ENCODE measurements at places on chromosomes 13 and 19.

- no peak for DNase-seq
Measured at GRCh38 chr19:4064496-4065260, 2.0 kb downstream of the ZBTB7A start.

DNA sequence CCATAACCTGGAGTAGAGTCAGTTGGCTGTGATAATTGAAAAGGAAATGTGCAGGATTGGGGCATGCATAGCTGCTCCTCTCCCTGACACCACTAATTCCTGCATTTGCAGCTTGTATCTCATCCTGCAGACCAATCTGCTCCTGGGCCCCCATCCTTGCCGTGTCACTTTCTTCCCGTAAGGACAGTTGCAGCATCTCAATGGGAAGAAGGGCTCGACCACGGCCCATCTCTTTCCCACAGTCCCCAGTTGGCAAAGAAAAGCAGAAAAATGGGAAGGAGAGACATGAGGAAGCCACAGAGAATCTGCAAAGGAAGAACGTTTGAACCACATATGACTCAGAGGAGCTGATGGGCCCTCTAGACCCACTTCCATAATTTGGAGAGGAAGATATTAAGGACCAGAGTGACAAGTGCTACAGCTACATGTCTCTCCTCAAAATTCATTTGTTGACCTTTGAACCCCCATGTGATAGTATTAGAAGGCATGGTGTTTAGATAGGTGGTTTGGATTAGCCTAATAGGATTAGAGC lies 1.8 kb upstream of the SIGLEC12 start:
- no peak for DNase-seq

GRCh38 chr13:71055644-71056043 lies 811.4 kb downstream of the DACH1 start:
- no peak for DNase-seq

GRCh38 chr13:106470576-106470975 lies 64.9 kb downstream of the EFNB2 start:
- DNase-seq, result no peak

DNA sequence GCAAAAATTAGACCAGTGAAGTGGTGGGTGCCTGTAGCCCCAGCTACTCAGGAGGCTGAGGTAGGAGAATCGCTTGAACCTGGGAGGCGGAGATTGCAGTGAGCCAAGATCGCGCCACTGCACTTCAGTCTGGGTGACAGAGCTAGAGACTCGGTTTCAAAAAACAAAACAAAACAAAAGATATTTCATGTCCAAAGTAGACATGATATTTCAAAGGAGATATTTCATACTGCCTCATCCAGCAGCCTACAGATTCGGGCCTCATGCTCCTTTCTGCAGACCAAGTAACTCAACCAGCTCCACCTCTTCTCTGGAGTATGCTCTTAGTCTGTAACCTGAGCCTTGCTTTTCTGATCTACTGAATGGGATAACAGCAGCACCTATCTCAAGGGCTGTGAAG lies 15.0 kb downstream of the ZC3H4 start:
- DNase-seq, result no peak

DNA sequence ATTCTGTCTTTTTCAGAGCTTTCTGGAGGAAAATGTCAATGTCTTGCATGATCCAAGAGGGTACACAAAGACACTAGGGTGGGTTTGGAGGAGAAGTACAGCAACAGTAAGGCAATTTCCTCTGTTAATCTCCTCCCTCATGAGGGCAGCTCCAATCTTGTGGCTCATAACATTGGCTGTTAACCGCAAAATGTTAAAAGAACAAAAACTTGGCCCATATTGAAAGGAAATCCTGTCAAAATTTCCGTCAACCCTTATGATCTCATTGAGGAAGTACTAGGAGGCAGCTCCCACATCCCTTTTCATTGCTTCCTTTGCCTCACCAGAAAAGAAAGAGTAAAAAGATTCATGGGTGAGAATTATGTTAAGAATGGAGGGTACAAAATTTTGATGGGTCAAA lies 11.6 kb downstream of the OXGR1 start:
- no peak for DNase-seq

GRCh38 chr19:23527797-23528196 lies 132.5 kb upstream of the ZNF91 start:
- DNase-seq, result no peak

DNA sequence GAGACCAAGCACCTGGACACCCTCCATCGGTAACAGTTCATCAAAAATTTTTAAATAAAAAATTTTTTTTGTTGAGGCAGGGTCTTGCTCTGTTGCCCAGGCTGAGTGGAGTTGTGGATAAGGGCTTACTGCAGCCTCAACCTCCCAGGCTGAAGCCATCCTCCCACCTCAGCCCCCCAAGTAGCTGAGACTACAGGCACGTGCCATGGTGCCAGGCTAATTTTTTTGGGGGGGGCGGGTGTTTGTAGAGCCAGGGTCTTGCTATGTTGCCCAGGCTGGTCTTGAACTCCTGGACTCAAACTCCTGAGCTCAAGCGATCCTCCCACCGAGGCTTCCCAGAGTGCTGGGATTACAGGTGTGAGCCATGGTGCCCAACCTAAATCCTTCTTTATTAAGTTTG lies 4.7 kb downstream of the LGALS7B start:
- no peak for DNase-seq

GRCh38 chr13:94674609-94675348 lies 37.6 kb downstream of the SOX21 start:
- DNase-seq, result peak; percentile 24

DNA sequence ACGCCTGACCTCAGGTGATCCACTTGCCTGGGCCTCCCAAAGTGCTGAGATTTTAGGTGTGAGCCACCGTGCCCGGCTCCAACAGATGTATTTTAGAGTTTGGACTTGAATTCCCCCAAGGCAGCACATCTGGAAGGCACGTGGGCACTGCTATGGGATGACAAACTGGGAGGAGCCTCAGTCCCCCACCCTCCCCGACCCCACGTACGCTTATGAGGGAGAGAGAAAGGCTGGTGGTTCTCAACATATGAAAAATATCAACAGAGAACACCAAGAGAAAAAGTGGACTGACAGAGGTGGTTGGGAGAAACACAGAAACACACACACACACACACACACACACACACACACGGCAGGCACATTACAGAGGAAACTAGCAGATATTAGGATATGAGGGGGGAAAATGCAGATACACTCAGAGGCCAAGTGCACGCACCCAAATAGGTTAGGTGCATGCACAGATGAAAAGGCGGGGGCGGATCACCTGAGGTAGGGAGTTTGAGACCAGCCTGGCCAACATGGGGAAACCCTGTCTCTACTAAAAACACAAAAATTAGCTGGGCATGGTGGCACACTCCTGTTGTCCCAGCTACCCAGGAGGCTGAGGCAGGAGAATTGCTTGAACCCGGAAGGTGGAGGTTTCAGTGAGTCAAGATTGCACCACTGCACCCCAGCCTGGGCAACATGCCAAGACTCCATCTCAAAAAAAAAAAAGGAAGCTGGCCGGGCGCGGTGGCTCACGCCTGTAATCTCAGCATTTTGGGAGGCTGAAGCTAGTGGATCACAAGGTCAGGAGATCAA lies 3.2 kb downstream of the STX10 start:
- peak; percentile 52 for DNase-seq

GRCh38 chr19:7137120-7137519 lies 67.6 kb downstream of the ZNF557 start:
- no peak for DNase-seq

GRCh38 chr19:3987619-3988371 lies 2.5 kb upstream of the EEF2 start:
- peak; percentile 81 for DNase-seq

DNA sequence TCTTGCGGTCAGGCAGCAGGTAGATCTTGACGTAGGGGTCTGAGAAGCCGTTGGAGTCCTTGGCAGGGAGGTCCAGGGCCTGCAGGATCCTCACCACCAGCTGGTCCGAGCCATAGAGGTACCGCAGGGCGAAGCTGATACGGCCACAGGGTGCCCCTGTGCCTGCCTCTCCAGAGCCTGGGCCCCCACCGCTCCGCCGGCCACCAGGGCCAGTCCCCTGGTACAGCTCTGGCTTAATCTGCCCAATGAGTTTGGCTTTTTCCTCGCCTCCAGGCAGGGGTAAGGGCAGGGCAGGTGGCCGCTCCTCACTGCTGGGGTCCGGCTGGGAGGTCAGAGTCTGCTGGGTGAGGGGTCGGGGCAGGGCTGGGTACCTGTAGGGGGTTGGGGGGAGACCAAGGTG lies 9.9 kb downstream of the SYT3 start:
- no peak for DNase-seq

DNA sequence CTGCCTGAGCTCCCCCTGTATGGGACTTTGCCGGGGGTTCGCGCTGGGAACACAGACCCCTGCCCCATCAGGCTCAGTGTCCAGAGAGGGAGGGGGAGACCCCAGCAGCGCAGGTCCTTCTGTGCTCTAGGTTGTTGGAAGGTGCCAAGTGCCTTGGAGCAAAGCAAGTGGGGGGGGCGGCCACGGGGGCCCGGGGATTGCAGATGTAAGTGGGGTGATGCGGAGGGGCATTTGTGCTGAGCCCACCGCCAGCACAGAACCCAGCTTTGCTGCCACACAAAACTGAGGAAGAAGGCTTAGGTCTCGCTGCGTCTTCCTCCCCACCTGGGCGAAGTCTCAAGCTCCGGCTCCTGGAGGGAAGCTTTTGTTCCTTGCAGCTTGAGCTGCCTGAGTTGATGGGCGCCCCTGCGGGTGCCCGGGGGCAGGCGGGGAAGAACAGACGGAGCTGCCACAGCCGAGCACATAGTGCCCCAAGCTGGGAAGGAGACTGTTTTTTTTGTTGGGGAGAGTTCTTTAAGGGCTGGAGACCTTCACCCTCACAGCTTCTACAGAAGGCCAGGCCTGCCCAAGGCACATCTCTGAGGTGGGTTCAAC lies 1.5 kb upstream of the NTN5 start:
- DNase-seq, result no peak

DNA sequence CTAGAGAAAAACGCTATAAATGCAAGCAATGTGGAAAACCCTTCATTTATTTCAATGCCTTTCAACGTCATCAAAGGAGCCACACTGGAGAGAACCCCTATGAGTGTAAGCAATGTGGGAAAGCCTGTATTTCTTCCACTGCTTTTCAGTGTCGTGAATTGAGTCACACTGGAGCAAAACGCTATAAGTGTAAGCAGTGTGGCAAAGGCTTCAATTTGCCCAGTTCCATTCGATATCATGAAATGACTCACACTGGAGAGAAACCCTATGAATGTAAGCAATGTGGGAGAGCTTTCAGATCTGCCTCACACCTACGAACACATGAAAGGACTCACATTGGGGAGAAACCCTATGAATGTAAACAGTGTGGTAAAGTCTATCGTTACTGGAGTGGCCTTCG lies 27.4 kb downstream of the ZNF20 start:
- DNase-seq, result no peak

- peak; percentile 85 for DNase-seq
Measured at GRCh38 chr13:33642374-33643065, 175.4 kb upstream of the RFC3 start.

DNA sequence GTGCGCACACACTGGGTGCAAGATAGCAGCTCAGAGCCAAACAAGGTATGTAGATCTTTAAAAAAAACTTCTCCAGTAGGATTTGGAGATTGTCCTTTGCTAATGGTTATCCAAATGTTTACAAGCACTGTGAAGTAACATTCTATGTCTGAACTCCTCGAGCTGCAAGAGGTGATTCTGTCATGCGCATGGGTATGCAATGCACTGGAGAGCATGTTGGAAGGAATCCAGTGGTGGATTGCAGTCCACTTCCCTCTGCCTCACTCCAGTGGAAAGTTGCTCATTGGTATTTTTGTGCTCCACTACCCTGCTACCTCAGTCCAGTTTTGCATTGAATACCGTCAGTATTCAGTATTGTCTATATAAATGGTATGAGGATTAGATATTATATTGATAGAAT lies 132.1 kb downstream of the ATP8A2 start:
- no peak for DNase-seq

DNA sequence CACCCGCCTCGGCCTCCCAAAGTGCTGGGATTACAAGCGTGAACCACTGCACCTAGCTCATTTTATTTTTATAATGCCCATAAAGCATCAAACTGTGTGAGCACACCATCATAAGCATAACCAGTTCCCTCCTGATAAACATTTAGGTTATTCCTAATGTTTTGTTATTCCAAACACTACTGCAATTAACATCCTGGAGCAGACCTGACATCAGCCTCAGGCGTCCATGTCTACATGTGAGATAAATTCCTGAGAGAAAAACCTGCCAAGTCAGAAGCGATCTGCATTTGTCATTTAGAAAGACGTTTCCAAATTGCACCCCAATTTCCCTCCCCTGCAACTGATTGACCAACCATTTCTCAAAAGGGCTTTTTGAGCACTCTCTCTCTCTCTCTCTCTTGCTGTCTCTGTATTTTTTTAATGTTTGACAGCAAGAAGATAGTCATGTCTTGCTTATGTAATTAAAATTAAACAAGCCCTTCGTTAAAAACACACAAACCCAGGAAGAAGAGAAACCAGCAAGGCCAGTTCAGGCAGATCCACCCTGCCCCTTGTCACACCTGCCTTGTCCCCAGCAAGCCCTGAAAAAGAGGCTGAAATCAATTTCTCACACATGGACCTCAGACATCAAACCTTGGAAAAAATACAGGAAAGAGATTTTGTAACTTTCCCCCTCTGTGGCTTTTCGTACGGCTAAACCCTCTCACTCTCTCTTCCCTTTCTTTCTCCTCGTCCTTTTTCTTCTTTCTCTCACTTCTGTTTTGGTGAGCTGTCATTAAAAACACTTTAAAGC lies 9.9 kb downstream of the LYPD3 start:
- no peak for DNase-seq

GRCh38 chr19:29945017-29945416 lies 3.0 kb downstream of the URI1 start:
- no peak for DNase-seq

DNA sequence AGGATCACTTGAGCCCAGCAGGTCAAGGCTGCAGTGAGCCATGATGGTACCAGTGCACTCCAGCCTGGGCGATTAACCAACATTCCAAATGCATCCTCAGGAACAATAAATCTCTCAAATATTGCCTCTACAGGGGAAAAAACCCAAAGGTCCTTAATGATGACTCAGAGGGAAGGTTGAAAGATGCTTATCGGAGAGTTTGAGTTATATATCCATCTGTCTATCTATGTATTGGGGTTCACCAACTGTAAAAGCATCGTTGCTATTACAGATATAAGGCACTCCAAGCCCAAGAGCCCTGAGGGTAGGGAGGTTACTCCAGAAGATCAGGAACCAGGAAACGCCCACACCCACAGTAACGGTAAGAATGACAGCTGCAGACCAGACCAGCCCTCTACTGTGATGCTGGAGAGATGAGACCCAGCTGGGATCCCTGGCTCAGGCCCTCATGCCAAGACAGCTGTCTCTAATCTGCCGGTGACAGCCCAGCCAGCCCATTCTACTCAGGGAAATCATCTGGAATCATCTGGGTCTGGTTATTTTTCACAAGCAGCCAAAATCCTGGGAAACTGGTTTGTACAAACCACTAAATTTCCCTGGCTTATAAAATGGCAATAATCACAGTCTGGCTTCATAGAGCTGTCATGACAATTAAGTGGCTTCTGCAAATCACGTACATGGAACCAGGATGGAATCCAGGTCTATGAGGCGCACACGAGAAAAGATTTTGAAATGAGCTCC lies 23.8 kb downstream of the TEX101 start:
- DNase-seq, result peak; percentile 92

DNA sequence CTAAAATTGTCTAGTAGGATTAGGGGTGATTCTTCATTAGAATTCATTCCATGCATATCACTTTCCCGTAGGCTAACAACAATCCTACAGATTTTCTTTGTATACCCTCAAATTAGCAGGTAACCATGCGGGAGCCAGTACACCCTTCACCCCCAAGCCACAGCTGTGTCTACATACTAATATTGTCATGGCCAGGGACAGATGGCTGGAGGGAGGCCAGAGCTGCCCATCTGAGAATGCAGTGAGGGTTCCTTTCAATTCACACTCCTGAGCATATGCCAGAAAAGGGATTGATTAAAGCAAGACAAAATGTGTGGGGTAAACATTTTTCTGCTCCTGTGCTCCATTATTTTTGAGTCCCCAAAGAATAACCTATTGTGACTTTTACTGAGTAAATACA lies 68.9 kb downstream of the FREM2 start:
- DNase-seq, result no peak
